Stimulated activated CD4-positive, alpha-beta T cell treated with anti-CD3 and anti-CD28 coated beads, Interleukin-15, amount 100 ng/mL, for 1 hour (primary cell): ENCODE measurements at places on chromosomes 6 and 20.

- DNase-seq: no peak
Observed at GRCh38 chr20:53050338-53050737, 78.2 kb downstream of the TSHZ2 start.

- DNase-seq: no peak
Observed at GRCh38 chr6:16343593-16343992, 105.2 kb downstream of the GMPR start.

DNA sequence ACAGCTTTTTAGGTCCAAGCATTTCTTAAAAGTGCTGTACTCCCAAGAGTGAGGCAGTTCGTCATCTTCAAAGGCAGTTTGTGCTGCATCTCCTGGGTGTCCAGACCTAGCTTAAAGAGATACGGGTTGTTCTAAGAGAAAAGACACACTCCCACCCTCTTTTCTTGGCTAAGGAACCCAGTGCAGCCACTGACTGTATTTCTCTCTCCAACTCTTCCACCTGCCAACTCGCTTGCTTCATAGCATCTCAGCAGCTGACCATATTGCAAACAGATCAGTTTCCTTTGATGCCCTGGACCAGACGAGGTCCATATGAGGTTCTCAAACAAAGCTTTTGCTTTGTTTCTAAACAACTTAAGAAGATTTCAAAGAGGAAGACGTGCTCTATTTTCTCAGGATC, 101.1 kb downstream of the ISM1 start:
- DNase-seq: no peak

DNA sequence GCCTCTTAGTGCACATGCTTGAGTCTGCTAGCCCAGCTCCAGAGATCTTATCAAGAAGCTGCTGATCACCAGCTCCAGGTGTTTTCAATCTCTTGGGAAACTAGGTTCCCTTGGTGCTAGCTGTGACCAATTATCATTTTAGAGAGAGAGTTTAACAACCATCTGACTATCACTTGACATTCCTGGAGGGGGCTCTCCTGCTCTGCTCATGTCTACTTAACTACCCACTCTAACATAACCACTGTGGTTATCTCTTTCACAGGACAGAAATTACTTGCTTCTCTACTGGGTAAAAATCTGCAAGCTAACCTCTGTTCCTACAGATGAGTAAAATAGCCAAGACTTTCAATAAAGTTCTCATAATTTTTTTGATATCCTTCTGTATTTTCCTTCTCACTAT, 823.4 kb upstream of the GJE1 start:
- DNase-seq: no peak

DNA sequence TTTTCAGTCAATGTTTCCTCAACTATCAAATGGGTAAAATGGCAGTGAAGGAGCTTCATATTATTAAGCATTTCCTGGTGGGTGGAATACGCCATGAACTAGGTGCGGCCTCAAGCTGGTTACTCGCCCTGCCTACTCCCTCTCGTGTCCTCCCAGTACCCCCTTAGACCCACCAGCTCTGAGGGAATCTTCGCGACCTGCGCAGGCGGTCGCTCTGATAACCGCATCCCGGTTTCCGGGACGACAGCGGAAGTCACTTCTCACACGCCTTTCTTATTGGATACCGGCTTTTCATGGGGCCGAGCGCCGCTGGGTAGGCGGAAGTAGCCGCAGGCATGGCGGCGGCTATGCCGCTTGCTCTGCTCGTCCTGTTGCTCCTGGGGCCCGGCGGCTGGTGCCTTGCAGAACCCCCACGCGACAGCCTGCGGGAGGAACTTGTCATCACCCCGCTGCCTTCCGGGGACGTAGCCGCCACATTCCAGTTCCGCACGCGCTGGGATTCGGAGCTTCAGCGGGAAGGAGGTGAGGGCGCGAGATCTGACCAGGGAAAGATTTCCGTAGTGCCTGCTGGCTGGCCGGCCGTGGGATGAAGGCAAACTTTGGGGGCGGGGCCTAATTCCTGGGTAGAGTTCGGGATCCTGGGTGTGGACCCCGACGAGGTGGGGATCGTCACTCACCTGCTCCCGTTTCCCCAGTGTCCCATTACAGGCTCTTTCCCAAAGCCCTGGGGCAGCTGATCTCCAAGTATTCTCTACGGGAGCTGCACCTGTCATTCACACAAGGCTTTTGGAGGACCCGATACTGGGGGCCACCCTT, at the start of gene PIGT:
Gene PIGT, plus strand, starts transcription at position 320 of the 816 bp plus-strand sequence. Its CDS starts 16 bp downstream, at position 336.
- DNase-seq: peak; percentile 69

GRCh38 chr20:47682028-47682783, 103.1 kb downstream of the SULF2 start:
- DNase-seq: no peak

DNA sequence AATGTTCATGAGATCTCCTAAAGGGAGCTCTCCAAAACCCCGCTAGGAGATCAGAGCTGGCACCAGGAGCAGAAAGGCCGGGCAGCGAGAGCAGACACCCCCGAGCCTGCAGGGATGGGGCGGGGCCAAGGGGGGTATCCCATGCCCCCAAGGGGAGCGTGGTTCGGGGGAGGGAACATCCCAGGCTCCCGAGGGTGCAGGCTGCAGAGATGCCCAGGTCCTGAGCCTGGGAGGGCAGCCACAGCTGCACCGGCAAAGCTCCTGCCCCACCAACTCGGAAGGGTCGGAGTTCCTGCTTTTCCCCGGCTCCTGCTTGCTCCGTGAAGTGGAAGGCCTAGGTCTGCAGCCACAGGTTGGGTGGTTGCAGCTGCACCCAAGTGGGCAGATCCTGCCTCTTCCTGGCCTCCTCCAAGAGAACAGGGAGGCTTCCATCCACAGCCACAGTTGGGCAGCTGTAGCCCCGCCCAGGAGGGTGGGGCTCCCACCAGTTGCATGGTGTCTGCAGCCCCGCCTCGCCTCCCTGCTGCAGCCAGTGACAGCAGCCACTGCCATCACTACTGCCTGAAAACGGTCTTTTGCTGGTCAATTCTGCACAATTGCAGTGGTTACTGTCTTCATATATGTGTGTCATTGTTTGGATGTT, 13.4 kb upstream of the GMNN start:
- DNase-seq: no peak

GRCh38 chr6:163412341-163412740, 2.2 kb upstream of the QKI start:
- no peak for DNase-seq

DNA sequence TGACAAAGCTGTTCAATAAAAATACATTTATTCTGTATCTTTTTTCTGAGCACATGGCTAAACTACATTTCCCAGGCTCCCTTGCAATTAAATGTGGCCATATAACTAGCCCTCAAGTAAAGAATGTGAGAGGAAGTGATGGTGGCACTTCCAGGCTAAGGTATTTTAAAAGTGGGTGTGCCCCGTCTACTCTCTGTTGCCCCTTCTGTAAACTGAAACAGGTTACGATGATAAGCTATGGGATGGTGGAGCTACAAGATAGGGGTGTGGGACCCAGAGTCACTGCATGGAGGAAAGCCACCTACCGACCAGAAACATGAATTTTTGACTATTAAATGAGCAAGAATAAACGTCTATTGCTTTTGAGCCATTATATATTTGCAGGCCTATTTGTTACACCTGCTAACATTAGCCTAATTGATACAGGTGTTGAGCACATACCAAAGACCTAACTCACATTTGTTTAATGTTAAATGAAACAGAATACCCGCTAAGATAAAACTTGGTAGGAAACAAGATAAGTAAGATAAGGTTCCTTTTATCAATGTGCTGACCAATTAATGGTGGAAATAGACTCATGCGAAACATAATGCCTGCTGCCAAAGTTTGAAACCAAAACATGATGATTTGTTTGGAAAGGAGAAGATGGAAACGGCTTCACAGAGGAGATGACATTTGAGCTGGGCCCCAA, 3.1 kb downstream of the FYN start:
- DNase-seq: no peak

- DNase-seq: no peak
Observed at GRCh38 chr6:46440141-46440540, 51.1 kb downstream of the RCAN2 start.

- no peak for DNase-seq
Observed at GRCh38 chr20:46638898-46639274, 12.4 kb downstream of the SLC13A3 start.

DNA sequence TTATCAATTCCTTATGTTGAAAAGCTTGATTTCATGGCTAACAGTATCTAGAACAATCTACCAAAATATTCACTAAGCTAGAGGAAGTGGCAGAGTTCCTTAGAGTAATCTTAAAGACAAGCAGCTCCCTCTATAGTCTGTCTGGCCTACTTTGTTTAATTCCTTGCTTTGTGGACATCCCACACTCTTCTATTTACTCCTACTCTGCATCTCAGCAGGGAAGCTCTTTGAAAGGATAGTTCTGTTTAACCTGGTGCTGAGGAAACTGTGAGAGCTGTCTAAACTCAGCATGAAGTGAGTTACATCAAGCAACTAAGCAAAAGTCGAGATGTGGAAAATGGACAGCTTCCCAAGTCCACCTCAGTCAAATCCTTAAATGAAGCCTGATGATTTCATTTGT, 4.3 kb downstream of the REV3L start:
- no peak for DNase-seq

- no peak for DNase-seq
Observed at GRCh38 chr6:144029452-144029851, 21.4 kb upstream of the PLAGL1 start.

DNA sequence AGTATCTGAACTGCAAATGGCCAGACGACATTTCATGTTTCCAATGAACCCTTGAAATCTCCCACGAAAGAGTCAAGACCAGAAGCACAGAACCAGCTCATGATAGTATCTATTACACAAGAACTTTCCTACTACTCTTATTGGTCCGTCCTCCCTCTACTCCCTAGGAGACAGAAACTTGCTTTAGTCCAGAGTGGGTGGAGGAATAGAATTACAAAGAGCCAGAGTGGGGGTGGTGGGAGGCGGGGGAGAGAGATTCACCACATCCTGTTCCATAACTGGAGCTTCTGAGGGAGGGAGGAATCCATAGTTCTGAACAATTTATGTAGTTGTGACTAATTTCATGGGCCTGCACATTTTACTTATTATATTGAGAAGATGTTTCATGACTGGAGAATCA, 18.5 kb upstream of the WFDC10A start:
- DNase-seq: no peak

DNA sequence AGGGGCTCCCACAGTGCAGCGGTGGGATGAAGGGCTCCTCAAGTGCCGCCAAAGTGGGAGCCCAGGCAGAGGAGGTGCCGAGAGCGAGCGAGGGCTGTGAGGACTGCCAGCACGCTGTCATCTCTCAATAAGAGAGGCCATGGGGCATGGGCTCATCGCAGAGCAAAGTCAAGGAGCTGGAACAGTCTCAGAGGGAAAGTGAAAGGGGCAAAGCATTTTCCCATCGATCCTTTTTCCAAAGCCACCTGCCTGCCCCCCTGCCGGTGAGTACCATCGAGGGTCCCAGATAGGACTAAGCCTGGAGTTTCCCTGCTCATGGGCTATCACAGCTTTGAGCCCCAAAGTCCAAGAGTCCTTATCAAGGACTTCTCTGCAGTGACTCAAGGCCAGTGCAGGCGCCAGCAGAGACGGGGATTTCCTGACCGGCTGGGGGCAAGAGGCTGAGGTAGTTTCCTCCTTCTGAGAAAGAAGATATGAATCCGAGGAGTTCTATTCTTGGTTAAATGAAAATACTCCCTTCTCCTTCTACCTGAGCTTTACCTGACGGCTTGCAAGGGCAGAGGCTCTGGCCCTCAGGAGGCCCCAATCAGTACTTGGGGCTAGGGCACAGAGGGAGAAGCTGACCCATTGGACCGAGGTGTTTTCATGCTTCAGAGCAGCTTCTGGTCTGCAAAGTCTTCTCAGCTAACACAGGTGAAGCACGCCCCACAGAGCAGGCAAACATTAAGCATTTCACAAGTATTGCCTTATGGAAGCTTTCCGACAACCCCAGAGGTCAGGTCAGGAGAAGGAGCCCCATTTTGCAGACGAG, 22.6 kb downstream of the ETV7 start:
- DNase-seq: no peak

DNA sequence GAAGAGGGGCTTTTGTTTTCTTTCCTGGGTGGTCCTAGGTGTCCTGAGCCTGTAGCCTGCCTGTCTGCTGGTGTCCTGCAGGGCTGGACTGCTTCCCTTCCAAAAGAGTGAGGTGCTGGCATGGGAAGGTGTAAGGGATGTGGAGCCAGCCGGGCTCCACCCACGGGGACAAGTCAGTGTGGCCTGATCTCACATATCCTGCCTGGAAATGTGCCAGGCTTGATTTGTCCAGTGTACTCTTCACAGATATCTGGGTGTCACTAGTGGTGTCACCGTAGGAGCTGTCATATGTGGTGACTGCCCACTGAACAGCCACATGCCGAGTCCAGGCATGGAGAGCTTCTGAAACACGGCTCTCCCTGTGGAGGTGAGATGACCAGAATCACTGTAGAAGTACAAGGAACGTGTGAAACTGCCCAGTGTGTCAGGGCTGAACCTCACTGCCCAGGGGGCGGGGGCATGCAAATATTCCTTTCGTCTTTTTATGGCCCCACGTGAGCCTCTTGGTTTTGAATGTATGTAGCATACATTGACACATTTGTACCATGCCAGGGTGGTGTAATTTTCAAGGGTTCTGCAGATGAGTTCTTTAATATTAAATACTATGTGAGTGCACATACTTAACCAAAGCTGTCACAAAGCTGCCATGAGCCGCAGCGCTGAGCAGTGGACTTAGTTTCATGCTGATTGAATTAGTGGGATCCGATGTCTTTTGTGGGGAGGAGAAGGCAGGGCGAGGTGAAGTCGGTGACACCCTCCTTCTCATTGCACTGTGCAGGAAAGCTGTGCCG, 55.8 kb downstream of the CDH4 start:
- DNase-seq: no peak

GRCh38 chr6:40371621-40372020, 215.5 kb downstream of the LRFN2 start:
- no peak for DNase-seq

GRCh38 chr6:145067430-145067829, 667.9 kb downstream of the EPM2A start:
- no peak for DNase-seq

DNA sequence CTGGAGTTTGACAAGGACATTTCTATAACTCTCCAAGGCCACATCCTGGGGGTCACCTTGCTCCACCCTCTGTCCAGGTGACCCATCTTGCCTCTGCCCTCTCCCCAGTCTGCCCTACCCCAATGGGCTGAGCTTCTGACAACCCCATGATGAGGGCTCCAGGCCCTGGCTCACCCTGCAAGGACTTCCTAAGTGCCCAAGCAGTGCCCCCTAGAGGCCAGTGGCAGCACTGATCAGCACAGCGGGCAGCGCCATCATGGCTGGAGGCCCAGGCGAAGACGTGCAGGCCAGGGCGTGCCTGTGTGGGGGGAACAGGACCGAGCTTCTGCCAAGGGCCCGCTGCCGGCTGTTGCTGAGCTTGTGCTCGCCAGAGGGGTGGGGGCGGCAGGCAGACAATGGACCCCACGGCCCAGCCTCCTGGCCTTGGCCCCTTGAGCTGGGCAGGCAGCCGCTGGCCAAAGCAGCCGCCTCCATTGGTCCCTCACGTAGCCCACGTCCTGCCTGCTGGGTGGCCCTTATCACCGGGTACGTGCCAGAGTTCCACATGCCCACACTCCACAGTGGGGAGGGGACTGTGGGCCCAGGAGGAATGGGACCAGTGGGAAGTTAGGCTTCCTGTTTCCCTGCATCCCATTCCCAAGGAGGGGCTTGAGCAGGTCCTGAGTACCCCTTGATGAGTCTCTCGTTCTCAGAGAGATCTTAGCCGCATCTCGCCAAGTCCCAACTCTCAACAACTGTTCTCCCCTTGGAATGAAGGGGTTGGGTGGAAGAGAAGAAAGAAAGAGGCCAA, 64.3 kb downstream of the MRPL14 start:
- DNase-seq: no peak
